ENCODE measurements at places on chromosomes 7 and 10.

GRCh38 chr7:23691320-23691719 is 11.3 kb downstream of the FAM221A start:
- DNase-seq = no peak

DNA sequence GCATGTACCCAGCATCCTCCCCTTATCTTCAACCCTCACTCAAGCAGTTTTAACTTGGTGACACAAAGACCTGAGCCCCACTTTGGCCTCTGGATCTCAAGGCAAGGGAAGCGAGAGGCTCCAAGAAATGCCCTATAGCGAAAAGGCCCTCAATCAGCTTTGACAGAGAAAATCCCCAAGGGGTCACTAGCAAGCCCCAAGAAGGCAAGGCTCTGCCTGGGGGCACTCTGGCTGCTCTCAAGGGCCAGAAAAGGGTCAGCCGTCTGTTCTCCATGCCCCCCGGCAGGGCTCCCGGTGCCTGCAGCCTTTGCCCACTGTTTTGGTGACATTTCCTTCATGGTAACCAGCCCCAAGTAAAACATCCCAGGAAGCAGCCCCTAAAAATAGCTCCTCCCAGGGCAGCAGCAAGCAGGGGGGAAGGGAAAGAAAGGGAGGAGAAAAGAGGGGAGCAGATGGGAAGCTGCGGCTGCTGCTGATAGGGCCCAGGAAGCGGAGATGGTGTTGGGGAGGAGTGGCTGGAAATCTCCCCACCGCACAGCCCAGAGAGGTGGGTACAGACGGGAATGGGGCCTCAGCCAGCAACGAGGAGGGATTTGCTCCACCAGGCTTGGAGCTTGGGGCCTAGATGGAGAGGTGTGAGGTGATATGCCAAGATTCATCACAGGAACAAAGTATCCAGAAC is 7.1 kb downstream of the CAMK2G start:
- DNase-seq = no peak

GRCh38 chr10:63068246-63068645 is 64.9 kb upstream of the NRBF2 start:
- DNase-seq = no peak

- DNase-seq = peak; percentile 38
These were observed 43.3 kb upstream of the FZD8 start for GRCh38 chr10:35685402-35685801.

GRCh38 chr7:130701650-130702049 is 15.3 kb upstream of the TSGA13 start:
- DNase-seq = peak; percentile 5

DNA sequence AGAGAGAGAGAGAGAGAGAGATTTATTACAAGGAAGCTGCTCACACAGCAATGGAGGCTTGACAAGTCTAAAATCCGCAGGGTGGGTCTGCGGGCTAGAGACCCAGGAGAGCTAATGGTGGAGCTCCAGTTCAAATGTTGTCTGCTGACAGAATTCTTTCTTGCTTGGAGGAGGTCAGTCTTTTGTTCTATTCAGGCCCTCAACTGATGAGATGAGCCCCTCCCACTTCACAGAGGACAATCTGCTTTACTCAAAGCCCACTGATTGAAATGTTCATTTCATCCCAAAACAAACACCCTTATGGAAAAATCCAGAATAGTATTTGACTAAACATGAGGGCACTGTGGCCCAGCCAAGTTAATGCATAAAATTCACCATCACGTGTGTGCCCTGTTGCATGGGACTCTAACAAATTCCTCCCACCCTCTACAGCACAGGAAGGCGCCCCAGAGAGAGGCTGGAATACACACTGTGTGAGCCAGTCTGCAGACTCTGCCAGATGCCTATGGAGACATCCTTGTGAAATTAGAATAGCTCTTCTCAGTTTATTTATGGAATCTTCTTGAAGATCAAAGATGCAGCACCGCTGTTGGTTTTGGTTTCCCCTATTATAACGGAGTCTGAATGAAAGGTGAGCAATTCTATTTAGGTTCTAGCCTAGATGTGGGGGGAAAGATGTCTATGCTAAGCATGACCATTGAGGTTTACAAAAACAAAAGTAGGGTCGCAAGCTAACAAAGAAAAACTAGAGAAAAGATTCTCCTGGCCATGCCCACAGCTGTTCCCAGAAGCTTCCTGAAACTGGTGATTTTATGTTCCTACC is 123.0 kb upstream of the SFMBT2 start:
- no peak for DNase-seq

DNA sequence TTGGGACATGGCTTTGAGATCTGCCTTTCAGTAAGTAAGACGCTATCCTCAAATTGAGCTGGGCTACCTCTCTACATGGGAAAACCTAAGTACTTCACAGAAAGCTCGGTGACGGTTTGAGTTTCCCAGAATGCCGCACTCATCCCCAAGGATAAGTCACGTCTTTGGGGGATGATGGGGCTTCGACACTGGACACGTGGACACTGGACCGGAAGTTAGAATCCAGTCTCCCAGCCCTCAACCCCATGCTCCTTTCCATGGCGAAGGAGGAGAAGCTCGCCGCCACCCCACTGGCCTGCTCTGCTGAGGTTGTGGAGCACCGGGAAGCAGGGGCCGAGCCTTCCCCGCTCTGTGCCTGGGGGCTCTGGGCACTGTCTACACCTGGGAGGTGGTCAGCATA is 27.5 kb downstream of the PTPRE start:
- no peak for DNase-seq

DNA sequence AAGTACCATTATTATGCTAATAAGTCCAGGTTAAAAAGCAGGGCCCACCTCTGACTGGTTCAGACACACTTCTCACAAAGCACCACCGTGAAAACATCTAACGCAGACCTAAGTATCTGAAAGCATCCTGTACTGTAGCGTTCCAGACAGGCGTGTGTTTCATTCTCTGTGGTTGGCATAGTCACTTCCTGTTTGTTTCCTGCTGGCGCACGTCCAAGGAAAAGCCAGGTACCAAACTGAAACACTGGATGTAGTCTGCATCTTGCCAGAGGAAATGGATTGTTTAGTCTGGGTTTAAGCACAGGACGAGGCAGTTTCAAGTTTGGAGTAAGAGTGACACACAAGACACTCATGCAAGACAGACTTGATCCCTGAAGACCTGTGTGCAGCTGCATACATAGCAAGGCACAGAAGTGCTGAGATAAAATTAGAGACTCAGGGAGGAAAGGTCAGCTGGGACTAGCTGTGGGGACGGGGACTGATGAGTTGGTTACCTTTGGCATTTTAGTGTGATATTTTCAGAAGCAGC is 23.3 kb downstream of the BPGM start:
- peak; percentile 39 for DNase-seq

DNA sequence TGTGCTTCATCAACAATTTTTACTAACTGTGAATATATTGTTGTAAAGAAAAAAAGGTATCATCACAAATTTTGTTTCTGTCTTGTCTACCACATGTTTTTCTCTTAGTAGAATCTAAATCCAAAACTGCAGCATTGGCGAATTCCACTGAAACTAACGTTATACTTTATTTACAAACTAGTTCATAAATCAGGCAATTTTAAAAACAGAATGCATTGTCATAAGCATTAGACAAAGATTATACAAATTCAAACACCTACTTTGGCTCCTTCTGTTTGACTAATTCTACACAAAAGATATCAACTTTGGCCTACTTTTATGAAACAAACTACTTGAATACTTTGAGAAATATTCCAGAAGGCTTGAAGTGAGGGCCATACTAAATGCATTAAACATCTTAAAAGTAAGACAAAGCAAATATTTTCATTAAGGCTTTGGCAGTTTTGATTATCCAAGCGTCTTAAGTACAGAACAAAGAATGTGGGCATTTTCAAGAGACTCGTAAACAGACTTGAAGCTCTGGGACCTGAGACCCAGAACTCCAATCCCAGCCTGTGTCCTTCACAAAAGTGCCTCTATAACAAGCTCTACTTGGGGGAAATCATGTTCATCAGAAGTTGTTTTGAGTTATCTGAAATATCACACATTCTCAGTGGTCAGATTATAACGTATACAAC is 81.0 kb downstream of the CPVL start:
- no peak for DNase-seq

DNA sequence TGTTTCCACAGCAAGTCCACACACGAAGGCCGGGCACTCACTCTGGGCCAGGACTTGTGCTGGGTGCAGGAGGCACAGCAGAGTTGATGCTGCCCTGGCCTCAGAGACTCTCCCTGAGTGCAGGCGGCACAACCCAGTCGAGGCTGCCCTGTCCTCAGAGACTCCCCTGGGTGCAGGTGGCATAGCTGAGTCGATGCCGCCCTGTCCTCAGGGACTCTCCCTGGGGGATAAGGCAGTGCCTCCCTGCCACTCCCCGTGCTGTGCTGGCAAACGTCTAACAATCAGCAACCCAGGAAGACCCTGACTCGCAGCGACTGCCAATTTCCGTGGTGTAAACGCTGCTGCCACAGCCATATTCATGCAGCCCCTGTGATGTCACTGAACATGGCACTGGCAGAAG is 93.1 kb downstream of the PDGFA start:
- no peak for DNase-seq

DNA sequence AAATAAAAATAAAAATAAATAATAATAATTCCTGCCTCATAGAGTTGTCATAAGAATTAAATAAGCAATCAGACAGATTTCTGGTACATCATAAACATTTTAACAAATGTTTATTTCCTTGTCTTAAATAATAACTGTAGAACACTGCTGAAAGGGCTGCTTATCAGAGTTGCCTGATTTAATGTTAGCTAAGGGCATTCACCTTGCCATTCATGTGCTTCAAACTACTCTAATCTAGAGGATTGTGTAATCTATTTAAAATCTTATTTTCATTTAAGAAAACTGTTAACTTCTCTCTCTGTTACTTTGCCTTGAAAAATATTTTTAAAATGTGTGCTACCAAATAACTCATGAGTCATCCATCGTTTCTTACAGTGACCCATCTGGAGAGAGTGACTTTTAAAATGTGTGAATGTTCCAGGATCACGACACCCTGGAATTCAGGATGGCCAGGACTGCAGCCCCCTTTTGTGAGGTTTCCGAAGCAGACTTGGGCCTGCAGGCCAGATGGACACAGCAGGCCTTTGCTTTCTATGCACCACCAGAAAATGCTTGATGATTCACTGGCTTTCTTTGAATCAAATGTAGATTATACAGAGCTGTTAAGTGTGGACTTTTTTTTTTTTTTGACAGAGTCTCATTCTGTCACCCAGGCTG is 109.1 kb upstream of the TNS3 start:
- DNase-seq = no peak

- DNase-seq = no peak
These were observed 10.7 kb upstream of the GJD4 start for GRCh38 chr10:35594115-35595079.

DNA sequence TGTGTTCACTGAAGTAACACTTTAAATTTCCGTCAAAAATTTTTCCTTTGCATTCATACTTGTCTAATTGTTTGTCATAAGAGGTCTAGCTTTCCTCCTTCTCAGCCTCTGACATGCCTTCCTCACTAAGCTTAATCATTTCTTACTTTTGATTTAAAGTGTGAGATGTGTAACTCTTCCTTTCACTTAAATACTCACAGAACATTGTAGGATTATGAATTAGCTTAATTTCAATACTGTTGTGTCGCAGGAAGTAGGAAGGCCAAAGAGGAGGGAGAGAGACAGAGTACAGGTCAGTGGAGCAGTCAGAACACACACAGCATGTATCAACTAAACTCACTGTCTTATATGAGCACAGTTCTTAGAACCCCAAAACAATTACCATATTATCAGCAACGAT is 99.0 kb downstream of the SRPK2 start:
- no peak for DNase-seq

GRCh38 chr7:30062587-30062986 is 34.4 kb downstream of the PLEKHA8 start:
- DNase-seq = peak; percentile 67

DNA sequence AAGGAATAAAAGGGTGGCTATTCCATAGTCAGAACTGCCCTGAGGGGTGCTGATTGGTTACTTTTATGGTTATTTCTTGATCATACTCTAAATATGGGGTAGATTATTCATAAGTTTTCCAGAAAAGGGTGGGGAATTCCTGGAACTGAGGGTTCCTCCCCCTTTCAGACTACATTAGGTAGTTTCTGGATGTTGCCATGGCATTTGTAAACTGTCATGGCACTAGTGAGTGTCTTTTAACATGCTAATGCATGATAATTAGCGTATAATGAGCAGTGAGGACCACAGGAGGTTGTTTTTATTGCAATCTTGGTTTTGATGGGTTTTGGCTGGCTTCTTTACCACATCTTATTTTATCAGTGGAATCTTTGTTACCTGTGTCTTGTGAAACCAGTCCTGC is 26.5 kb upstream of the POT1 start:
- no peak for DNase-seq

DNA sequence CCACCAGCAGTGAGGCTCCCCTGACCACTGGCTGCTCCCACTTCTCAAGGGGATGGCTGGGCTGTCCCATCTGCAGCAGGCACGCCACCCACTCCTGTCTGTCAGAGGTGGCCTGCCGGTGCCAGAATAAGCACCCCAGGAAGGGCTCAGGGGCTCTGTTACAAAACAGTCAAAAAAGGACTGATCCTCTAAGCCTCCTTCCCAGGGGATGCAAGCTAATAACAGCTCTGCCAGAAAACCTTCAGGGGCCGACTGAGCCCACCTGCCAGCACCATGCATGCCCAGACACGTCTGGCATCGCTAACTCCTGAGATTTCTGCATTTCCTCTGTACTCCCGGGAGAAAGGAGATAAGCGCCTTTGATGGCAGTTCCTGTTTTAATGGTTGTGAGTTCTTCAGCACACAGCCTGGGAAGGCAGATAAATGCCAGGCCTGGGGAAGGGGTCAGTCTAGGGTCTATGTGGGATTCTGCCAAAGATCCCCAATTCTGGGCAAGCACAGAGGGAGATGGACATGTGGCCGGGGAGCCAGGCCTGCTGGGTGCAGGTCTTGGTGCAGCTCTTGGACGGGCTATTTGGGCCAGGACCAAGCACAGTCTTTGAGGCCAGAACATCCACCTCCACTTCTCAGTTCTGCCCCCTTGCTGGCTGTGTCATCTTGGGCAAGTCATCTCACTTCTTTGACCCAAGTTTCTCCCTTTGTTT is 128.4 kb downstream of the ARHGAP22 start:
- DNase-seq = no peak

- DNase-seq = no peak
These were observed 206.1 kb upstream of the NPSR1 start for GRCh38 chr7:34451923-34452322.

- DNase-seq = no peak
These were observed 85.7 kb downstream of the LRGUK start for GRCh38 chr7:134212576-134213546.

DNA sequence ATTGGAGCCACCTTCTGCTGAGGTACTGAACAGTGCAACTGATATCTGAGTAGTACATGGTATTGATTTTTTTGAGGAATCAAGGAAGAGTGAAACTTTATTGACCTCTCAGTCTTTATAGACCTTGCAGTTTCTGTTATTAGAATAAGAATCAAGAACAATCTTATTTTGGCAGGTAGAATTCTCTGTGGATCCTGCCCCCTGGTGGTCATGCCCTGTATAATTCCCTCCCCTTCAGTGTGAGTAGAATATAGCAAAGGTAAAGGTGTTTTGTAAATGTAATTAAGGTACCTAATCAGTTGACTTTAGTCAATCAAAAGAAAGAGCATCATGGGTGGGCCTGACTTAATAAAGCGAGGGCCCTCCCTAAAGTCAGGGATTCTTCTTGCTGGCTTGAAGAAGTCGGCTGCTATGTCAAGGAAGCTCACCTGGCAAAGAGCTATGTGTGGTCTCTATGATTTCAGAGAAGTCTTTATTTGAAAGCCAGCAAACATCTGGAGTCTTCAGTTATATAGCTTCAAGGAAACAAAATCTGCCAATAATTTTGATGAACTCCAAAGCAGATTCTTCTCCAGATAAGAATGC is 142.8 kb downstream of the LSM5 start:
- DNase-seq = peak; percentile 37

- DNase-seq = no peak
These were observed 644.6 kb downstream of the SH2D4B start for GRCh38 chr10:81182296-81182695.

- DNase-seq = no peak
These were observed 26.4 kb downstream of the YAE1 start for GRCh38 chr7:39592586-39592985.
